ENCODE measurements at places on chromosomes 13 and 19.

GRCh38 chr19:4695224-4695731, 25.1 kb upstream of the MYDGF start:
- DNase-seq = no peak

DNA sequence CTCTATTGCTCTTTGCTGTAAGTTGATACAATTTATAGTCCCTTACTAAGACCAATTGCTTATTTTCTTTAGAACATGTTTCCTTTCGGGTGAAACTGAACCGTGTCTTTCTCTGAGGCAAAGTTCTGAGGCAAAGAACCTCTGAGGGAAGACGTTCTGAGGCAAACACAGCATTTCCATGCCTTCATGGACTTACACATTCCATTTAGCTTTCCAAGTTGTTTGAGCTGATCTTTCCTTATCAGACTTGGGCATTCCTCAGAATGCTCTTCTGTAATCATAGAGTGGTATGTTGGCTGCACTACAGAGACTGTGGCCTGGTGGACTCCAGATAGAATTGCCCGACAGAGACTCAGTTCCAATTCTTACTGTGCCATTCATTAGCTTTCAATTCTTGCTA, 579.1 kb downstream of the KCTD12 start:
- no peak for DNase-seq

- no peak for DNase-seq
These were observed 11.8 kb upstream of the CSNK1G2 start for GRCh38 chr19:1929021-1929742.

DNA sequence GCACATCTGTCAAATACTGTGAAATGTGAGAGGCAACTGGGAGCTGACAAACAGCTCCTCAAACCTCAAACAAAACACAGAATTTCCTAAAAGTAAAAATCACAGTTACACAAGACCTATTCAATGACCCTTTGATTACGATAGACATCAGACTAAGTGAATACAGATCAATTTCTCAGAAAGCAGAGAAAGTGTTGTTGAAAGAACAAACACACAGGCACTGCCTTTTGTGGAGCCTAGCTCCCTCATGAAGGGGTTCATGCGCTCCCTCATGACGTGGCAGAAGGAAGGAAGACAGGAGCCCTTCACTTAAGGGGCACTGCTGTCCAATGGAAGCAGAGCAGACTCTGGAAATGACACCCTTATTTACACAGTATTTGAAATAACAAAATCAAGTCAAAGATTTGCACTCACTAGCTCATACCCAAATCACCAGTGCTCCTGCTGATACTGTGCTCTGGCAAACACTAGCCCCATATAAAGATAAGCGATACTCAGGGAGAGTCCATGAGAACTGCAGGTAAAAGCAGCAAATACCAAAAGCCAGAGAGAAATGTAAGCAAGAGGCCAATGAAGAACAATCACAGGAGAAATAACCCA, 144.9 kb downstream of the KLF12 start:
- no peak for DNase-seq

DNA sequence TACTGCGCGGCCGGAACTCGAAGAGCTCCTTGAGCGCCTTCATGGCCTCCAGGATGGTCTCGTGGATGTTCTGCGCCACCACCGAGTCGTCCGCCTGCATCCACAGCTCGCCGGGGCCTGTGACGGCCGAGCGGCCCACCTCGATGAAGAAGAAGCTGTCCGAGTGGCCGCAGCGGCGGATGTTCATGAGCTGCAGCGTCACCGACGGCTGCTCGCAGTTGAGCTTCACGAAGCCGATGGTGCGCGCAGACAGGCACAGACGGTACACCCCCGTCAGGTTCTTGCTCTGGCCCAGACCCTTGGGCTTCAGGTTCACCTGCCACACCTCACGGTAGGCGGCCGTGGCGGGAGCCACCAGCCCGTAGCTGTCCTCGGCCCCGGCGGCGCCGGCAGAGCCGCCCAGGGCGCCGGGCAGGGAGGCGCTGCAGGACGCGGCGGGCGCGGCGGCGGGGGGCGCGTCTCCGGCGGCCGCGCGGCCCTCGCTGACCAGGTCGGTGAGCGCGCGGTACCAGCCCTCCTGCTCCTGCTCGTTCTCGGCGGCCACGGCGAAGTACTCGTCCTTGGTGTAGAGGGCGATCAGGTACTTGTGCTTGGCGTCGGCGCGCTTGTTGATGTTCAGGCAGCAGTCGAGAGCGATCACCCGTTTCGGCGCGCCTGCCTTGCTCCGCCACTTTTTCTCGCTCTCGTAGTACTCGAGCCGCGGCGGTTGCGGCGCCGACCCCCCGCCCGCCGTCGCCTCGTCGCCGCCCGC, 1.1 kb downstream of the IRS2 start:
- DNase-seq = no peak

- DNase-seq = no peak
These were observed 6.3 kb upstream of the CEACAM21 start for GRCh38 chr19:41569481-41570150.

DNA sequence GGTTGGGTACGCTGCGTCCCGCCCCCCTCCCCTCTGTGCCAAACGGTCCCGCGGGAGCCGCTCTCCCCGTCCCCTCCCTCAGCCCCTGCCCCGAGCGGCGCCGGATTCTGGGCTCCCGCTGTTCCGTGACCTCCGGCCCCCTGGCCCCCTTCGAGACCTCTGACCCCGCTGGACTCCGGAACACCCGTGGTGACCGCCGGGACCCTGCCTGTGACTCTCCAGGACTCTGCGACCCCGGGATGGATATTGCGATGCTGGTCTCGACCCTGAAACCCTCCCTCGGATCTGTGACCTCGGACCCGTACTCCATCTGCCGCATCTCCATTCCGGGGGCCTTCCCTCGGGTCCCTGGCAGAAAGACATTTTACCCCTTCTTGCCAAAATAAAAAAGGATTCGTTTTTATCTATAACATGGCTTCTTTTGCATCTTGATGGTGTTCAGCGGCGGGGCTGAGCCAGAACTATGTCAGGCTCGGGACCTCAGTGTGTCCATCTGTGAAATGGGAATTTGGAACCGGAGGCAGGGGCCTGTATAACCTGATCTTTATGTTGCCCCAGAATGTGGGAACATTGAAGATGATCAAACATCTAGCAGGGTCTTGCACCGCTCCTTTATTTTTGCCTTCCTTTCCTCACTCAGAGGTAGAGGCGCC, 654 bp upstream of the MEGF8 start:
- no peak for DNase-seq

DNA sequence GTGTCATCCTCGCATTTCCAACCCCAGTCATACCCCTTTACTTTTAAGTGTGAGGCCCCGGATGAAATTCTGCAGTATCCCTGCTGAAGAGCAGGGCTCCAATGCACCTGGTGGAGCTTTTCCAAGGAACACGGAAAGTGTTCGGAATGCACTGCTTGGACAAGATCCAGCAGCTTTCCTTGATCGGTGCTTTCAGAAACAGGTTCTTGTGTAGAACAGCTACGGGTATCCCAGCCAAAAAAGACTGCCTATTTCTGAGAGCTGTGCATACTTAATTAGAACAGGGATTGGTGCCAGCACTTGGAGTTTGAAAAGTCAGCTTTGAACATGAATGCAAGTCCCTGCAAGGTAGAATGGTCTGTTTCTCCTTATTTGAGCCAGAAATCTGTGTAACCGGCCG, 87.2 kb upstream of the C1QTNF9B start:
- DNase-seq = no peak

DNA sequence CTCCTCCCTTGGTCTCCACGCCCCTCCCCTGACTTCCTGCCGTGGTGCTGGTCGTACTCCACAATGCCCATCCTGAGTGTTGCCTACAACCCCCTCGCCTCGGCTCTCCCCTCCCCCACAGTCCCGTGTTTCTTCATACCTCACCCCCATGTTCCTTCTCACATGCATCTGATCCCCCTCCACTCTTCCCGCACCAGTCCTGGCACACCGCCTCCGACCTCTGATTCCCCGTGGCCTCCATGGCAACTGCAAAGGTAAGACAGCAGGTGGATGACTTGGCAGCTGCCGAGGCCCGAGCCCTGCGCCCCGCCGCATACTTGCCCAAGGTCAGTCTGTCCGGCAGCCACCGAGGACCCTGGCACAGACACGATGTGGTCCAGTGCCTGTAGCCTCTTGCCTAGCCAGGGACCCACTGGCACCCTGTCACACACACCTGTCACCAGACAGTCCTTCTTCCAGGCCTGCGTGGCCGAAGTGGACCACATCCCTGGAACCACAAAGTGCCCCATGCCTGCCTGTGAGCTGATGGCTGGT, 16.1 kb upstream of the SDHAF1 start:
- no peak for DNase-seq

- no peak for DNase-seq
These were observed 37.7 kb downstream of the CNMD start for GRCh38 chr13:52701728-52702465.

DNA sequence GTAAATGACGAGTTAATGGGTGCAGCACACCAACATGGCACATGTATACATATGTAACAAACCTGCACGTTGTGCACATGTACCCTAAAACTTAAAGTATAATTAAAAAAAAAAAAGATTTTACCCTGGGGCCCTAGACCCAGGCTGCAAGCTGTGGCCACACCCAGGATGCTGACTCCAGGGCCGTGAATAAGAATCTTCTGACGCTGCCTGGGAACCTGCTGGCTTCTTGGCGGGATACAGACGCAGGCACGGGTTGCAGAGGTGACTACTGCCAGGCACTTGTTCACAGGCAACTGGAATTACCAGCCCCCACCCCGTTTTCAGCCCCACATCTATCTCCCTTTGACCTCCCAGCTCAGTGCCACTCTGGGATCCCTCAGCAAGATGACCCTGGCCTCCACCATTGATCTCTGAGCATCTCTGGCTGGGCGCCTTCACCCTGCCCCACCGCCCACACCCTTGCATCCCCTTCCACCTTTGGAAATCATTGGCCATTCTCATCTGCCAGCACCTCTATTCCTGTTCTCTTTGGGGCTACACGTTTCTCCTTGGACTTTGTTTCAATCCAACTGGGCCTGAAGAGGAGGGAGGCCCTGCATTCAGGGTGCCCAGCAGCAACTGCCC, 21.1 kb upstream of the CFAP97D2 start:
- no peak for DNase-seq

DNA sequence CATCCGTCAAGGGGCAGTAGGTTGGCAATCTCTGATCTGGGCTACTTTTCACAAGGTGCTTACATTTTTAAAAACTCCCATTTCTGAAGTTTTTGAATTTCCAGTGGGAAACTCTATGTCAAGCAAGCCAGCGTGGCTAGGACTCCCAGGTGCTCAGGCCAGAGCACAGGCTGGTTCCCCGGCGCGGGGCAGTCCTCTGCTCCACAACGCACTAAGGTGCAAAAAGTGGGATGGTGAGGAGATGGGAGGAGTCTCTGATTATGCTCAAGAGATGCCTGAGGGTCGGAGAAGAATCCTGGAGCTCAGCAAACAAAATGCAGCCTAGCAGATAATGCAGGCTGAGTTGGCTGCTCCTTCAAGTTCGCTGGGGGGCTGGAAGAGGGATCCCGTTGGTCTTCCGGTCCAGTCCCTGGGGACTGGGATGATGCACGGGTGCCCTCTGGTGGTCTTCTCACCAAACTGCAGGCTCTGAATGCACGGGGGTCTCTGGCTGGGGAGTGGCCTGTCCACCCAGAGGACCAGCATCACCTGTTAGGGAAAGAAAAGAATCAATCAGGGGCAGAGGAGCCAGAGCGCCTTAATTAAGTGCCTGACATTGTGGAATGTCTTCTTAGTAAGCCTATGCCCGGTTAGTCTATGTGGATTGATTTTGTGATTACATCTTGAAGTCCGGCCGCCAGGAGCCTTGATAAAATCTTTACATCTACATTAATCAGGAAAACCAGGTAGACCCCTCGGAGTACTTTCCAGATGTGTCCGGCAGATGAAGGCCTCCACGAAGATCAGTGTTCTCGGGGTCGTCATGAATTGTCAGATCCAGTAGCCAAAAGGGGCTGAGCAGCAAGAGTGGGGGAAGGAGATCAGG, 244.4 kb upstream of the MAB21L1 start:
- no peak for DNase-seq

DNA sequence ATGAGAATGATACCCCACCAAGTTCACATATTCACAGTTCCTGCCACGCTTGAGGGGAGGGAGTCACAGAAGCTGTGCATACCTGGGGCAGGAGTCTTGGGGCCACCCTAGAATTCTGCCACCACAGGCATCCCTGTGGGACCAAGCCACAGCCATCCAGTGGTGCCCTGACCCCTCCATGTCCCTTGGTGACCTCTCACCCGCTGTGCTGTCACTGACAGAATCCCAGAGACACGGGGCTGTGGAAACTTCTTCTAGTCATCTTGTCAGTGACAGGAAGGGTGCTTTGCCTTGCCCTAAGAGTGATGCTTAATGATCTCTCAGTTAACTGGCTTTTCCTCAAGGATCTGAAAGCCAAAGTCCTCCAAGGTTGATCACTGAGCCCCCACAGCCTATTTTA, 58.4 kb upstream of the UQCRFS1 start:
- DNase-seq = no peak

GRCh38 chr13:48078251-48078656, 16.6 kb downstream of the MED4 start:
- DNase-seq = no peak

- peak; percentile 16 for DNase-seq
These were observed at the start of gene CYSLTR2 for GRCh38 chr13:48653472-48653939. TSS of gene CYSLTR2 (plus strand) at chr13:48653929. CDS start at chr13:48706818, 52,889 bp downstream.

DNA sequence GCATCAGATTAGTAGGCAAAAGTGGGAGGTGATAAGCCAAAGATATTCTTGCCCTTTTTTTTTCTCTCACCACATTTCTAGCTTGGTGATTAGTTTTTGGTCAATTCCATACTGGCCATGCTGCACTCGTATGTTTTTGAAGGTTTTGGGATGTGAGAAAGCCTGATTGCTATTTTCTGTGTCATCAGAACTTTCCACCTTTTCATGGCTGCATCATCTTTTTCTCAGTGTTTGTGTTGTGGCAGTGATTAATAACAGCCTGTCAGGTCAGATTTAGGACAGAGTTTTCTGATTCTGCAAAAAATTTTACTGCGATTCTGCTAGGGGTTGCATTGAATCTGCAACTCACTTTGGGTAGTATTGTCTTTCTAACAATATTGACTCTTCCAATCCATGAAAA, 32.9 kb downstream of the PSG1 start:
- no peak for DNase-seq

DNA sequence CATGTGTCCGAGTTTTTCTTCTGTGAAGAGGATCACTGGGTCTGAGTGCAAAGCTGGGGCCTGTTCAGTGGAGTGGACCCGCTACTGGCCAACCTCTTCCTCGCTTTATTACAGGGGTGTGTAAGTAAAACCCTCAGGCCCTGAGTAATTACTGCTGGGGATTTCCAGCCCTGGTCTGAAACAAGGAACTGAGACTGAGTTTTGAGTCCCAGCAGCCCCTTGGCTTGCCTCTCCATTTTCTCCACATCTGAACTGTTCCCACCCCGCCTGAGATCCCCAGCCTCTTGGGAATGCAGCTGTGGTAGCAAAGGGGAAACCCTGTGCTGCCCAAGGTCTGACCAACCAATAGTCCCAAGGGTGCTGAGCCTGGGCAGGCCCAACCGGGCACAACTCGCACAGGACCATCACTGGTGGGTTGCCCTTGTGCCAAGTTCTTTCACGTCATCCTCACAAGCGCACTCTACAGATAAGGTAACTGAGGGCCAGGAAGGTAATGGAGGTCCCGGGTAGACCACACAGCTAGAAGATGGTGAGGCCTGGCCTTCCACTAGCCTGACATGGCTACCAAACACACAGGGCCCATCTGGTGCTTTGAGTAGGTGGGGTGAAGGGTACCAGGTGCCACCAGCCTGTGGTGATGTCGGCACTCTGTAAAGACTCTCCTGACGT, 13.7 kb upstream of the SLC35E1 start:
- no peak for DNase-seq

- DNase-seq = no peak
These were observed 498.1 kb downstream of the GPC5 start for GRCh38 chr13:91896547-91896946.

- no peak for DNase-seq
These were observed at the start of gene PPP1R13L for GRCh38 chr19:45404557-45405434. TSS of gene PPP1R13L (minus strand) at chr19:45405069. CDS start at chr19:45398318, 6,751 bp downstream.

- no peak for DNase-seq
These were observed 2.1 kb downstream of the PCDH9 start for GRCh38 chr13:67228031-67228430.
